SK-N-SH (cell line): ENCODE measurements at places on chromosomes 2 and 18.
A peak's percentile ranks its signal among the peaks of the same experiment; 100 is the strongest.

DNA sequence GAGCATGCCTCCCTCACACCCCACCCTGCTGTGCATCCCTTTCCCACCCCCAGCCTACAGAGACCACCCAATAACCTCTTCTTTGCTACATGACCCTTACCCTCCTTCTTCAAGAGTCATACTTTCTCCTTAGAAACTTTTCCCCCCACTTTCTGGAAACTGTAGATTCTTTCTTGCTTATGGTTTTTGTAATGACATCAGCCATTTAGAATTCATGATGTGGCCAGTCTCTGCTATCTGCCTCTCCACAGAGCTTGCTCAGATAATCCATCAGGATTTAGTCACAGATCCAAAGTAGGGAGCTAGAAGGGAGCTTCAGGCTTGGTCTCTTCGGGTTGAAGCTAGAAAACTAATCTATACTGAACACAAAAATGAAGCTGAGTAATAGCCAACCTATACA, 36.5 kb downstream of the GALM start:
- DNase-seq = no peak

GRCh38 chr2:100674666-100675065, 111.9 kb downstream of the PDCL3 start:
- DNase-seq = no peak

- no peak for DNase-seq
These were observed 8.4 kb upstream of the NMI start for GRCh38 chr2:151297882-151298281.

DNA sequence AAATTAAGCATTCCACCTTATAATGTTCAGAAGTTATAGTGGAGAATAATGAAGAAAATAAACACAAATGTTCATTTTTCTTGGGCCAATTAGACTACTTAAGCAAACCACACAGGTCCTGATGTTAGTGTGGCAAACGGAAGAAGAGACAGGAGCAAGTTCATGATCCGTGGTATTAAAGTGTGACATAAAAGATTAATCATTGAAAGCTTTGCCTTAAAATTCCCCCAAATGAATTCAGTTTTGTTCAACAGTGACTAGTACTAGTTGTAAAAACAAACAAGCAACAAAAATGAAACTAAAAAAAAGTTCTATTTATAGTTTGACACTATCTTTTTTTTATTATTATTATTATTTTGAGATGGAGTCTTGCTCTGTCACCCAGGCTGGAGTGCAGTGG, 73.7 kb downstream of the RFTN2 start:
- DNase-seq = no peak

DNA sequence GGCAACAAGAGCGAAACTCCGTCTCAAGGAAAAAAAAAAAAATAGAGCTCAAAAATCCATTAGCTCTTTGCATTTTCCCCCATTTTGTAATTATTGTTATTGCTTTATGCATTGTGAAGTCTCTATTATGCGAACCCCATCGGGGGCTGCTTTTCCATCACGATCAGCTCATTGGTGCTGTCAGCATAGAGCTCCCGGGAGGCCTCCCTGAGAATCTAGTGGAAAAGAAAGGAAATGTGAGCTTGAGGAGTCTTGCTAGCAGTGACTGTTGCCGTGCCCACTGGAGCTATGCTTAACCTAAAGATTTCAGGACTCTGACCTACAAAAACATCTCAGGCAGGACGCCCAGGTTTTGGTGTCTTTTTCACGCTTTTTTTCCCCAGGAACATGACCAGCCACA, 102.6 kb upstream of the NDUFV2 start:
- DNase-seq = no peak

DNA sequence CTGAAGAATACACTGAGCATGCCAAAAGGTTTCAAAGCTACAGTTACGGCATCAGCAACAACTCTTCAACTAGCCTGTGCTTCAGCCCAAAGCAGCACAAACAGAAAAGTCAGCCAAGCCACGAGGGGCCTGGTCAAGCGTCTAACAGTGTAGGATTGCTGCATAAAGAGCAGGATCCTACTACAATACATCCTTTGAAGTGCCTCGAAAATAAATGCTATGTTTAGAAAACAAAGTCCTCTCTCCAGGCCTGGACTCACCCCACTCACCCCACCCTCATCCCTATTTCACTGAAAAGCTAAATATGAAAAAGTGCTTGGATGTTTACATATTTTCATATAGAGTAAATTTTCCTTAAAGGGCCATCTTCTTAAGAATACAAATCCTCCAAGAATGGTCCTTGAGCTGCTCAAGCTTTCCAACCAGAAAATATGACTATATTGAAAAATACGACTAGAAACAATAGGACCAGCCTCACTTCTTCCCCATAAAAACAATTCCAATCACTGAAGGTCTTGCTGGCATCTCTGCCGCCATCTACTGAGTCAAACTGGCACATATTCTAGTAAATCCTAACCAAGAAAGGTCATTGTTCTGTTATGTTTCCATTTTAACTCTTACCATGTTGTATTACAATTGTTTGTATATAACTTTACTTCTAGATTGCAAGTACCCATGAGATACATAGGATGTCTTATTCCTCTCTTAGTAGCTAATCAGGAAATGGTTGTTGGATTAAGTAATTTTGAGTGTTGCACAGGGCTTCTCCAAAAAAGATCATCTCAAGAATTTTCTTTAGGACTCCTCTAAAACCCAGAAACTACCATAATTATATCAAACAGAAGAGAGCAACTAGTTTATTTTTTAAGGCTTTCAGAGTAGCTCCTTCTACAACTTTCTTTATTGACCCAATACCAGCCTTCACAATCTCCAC, 63.6 kb downstream of the CLHC1 start:
- DNase-seq = peak; percentile 52

DNA sequence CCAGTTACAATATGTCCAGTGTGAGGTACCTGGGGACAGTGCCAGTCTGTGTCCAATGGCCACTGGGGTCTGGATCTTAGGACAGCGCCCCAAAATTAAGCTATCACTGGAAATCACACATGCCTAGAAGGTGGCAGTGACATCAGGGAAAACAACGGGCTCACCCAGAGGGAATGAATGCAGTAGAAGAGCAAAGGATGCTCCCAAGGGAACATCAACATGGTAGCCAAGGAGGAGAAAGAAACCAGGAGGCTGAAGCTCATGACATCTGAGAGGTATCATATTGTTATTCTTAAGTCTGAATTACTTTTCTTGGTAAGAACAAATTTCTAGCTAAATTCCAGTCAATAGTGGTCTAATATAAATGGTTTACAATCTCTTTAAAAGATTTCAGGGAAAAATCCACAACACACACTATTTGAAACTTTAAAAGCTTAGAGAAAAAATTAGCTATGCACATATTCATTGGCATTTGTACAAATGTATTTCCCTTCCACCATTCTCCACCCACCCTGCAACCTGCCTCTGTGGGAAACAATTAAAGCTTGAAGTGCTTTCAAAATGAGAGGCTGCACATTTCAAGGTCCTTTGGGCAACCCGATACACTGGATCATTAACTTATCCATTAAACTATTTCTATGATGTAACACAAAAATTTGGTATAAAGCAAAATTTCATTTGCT, 55.5 kb downstream of the SIGLEC15 start:
- DNase-seq = no peak

DNA sequence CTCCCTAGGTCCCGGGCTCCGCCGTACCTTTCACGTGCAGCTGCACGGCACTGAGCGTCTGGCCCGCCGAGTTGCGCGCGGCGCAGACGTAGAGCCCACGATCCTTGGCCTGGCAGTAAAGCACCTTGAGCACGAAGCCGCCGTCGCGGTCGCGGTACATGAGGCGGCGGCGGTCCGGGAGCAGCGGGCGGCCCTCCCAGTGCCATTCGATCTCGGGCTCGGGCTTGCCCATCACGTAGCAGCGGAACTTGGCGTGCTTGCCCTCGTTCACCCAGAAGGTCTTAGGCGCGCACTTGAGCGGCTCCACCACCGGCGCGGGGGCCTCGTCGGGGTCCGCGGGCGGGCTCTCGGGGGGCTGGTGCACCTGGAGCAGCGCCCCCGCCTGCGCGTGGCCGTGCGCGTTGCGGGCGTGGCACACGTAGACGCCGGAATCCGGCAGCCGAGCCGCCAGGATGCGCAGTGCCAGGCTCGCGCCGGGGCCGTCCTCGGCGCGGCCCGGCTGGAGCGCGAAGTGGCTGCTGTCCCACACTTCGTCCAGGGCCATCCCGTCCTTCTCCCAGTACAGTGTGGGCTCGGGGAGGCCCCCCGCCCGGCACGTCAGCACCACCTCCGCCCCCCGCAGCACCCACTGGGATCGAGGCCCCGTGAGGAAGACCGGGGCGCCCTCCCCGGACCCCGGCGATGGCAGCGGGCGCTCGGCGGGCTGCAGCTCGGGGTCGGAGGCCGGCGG, 980 bp downstream of the OBSL1 start:
- DNase-seq = peak; percentile 83
